Thymus (tissue), 14 donors: ENCODE measurements at places on chromosomes 7 and 10. TPM values are rescaled to one million over a fixed set of nuclear protein-coding genes. Genes with fewer than 3 reads are reported as not detected.

Gene PIP
- 6.5 TPM for polyA plus RNA-seq

Gene SHH
- 0.09 TPM for polyA plus RNA-seq

Gene PNLIPRP3
- 0.23 TPM for polyA plus RNA-seq

Gene ITGB8
- polyA plus RNA-seq, result 2.6 TPM

Gene LLCFC1
- polyA plus RNA-seq, result not detected

Gene TBC1D12
- polyA plus RNA-seq, result 8.9 TPM

Gene CALCR
- 0.07 TPM for polyA plus RNA-seq

Gene PANK1
- polyA plus RNA-seq, result 3.7 TPM

Gene PTPN12
- polyA plus RNA-seq, result 79.1 TPM

Gene RAPGEF5
- polyA plus RNA-seq, result 6.1 TPM

Gene FBXO24
- 1.3 TPM for polyA plus RNA-seq

Gene ANKRD30A
- 0.02 TPM for polyA plus RNA-seq

Gene NPFFR1
- 0.21 TPM for polyA plus RNA-seq

Gene WNT2
- polyA plus RNA-seq, result 0.14 TPM

Gene SRRM3
- polyA plus RNA-seq, result 1.4 TPM

Gene FFAR4
- 0.25 TPM for polyA plus RNA-seq

Gene TMEM139
- polyA plus RNA-seq, result 0.64 TPM

Gene RNF32
- polyA plus RNA-seq, result 3.1 TPM

Gene OR9A2
- polyA plus RNA-seq, result not detected

Gene UTF1
- 0.02 TPM for polyA plus RNA-seq

Gene NRP1
- 15.4 TPM for polyA plus RNA-seq

Gene TNPO3
- polyA plus RNA-seq, result 17.2 TPM

Gene NAT16
- polyA plus RNA-seq, result not detected

Gene ADCYAP1R1
- 0.21 TPM for polyA plus RNA-seq

Gene SKAP2
- polyA plus RNA-seq, result 10.6 TPM

Gene GNAT3
- polyA plus RNA-seq, result 0.05 TPM

Gene ZNF736
- polyA plus RNA-seq, result 8.0 TPM

Gene OPALIN
- 0.18 TPM for polyA plus RNA-seq

Gene CDH23
- 9.1 TPM for polyA plus RNA-seq

Gene CARD11
- polyA plus RNA-seq, result 19.4 TPM

Gene CYP17A1
- polyA plus RNA-seq, result 0.32 TPM

Gene NUP42
- 53.8 TPM for polyA plus RNA-seq

Gene EXOC6
- 10.6 TPM for polyA plus RNA-seq

Gene ASB4
- 0.98 TPM for polyA plus RNA-seq

Gene GPRIN2
- 0.82 TPM for polyA plus RNA-seq

Gene NRCAM
- polyA plus RNA-seq, result 13.9 TPM

Gene GARS1
- 56.9 TPM for polyA plus RNA-seq

Gene ZNF518A
- polyA plus RNA-seq, result 15.8 TPM

Gene TAS2R41
- 0.02 TPM for polyA plus RNA-seq
